ENCODE measurements at places on chromosomes 16 and 17.

DNA sequence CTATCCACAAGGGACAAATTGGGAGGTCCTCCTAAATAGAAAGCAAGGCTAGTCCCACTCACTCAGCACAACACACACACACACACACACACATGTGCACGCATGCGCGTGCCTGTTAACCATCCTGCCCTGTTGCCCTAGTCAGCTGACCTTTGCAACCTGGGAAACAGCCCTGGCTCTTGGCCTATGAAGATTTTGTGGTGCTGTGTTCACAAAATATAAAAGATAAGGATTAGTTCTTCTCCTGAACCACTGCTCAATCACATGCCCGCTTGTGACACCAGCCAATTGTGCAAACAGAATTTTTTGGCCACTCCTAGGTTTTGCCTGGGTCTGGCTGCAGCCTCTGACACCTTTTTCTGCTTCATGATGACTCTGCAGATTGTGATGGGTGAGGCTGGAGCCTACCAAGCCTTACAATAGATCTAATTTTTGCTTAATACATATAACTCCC lies 3.3 kb upstream of the CES1 start:
- no peaks in the 10 kb centered on the region for H3K4me1 ChIP-seq
- H3K4me3 ChIP-seq, result no peak overlapping the region
- H3K27ac ChIP-seq, result no peak overlapping the region
- DNase-seq, result no peak
- no peaks in the 10 kb centered on the region for H3K27me3 ChIP-seq
- no peaks in the 10 kb centered on the region for H3K36me3 ChIP-seq

- H3K4me1 ChIP-seq, result no peaks in the 10 kb centered on the region
- no peak overlapping the region for H3K27ac ChIP-seq
- H3K36me3 ChIP-seq, result no peaks in the 10 kb centered on the region
- DNase-seq, result no peak
- H3K27me3 ChIP-seq, result no peaks in the 10 kb centered on the region
These were observed 442.6 kb upstream of the HSBP1 start for GRCh38 chr16:83365166-83365565.

DNA sequence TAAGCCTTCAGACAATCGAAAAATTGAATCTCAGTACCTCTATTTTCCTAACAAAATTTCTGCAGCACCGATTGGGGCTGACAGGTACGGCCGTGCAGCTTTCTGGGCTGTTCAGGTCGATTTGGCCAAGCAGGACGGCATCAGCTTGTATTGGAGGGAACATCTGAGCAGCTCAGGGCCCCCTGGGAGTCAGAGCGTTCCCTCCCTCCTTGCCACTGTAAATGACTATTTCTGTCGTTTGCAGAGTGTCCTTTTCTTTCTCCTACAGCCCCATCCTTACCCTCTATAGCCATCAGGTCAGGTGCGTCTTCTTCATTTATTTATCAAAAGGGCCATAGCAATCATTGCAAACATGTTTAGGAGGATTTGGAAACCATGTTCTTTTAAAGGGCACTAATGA lies 731.1 kb downstream of the WWOX start:
- H3K27me3 ChIP-seq, result no peaks in the 10 kb centered on the region
- DNase-seq, result no peak
- H3K27ac ChIP-seq, result no peak overlapping the region
- H3K4me3 ChIP-seq, result no peak overlapping the region
- H3K4me1 ChIP-seq, result no peaks in the 10 kb centered on the region

- no peak overlapping the region for H3K4me3 ChIP-seq
- peaks cover 33% of the 10 kb centered on the region for H3K36me3 ChIP-seq
- H3K4me1 ChIP-seq, result peaks cover 18% of the 10 kb centered on the region
- H3K27ac ChIP-seq, result no peak overlapping the region
- no peaks in the 10 kb centered on the region for H3K27me3 ChIP-seq
- DNase-seq, result no peak
These were observed 3.3 kb downstream of the AXIN1 start for GRCh38 chr16:349211-349610.

- no peak overlapping the region for H3K4me3 ChIP-seq
- H3K36me3 ChIP-seq, result no peaks in the 10 kb centered on the region
- H3K4me1 ChIP-seq, result 0 out of 2 replicates have a peak, but pooled peaks cover 3% of the 10 kb centered on the region
These were observed 14.2 kb upstream of the MSI2 start for GRCh38 chr17:57242148-57242547.

DNA sequence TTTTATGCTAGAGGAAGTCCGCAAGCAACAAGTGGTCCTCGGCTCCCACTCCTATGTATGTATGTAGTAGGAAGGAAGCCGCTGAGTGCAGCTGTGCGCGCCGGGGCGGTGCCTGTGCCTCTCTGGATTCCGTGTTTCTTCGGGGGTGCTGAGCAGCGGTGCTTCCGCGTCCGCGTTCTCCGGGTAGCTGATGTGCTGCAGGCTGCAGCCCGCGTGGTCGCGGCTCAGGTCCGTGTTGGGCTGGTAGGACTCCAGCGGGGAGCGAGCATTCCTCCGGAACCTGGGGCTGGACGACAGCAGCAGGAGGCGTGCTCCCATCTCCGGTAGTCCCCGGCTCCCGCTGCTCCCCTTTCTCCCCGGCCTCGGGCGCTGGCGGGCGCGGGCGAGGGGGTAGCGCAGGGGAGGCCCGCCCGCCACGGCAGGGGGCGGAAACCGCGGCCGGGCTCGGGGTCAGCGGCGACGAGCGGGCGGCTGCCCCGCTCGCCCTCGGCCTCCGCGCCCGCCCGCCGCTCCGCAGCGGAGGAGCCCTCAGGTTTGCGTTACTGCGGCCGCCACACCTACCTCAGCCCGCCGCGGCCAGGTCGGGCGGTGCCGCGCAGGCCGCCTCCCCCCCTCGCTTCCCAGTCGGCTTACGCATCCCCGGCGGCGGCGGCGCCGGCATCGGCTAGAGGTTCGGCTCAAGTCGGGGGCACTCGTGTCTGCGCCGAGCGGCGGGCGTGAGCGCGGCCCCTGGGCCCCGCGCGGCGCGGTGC lies 487 bp downstream of the C17orf67 start:
- H3K27ac ChIP-seq, result peak overlapping the region; percentile 65
- no peaks in the 10 kb centered on the region for H3K27me3 ChIP-seq
- DNase-seq, result peak; percentile 65

GRCh38 chr17:44786551-44787081 lies 27.8 kb downstream of the ADAM11 start:
- no peak for DNase-seq
- H3K27ac ChIP-seq, result no peak overlapping the region

DNA sequence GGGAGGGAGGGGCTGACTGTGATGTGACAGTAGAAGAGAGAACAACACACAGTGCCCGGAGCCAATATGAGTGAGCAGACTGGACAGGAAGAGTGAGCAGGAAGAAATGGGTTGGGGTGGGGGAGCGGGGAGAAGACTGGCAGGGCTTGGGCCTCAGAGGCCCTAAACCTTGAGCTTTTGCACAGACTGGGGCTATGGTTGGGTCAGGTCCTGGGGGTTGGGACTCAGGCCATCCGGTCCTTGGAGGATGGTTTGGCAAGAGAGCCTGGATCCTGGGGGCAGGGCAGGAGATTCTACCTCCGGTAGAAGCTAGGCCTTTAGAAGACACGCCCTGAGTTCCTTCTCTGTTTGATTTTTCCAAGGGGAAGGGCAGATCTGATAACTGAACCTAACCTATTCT lies 1.1 kb downstream of the CAMTA2 start:
- H3K4me3 ChIP-seq, result peak overlapping the region; percentile 60
- peaks cover 58% of the 10 kb centered on the region for H3K4me1 ChIP-seq
- H3K27ac ChIP-seq, result peak overlapping the region; percentile 52
- peaks cover 35% of the 10 kb centered on the region for H3K36me3 ChIP-seq
- no peaks in the 10 kb centered on the region for H3K27me3 ChIP-seq
- DNase-seq, result peak; percentile 25

DNA sequence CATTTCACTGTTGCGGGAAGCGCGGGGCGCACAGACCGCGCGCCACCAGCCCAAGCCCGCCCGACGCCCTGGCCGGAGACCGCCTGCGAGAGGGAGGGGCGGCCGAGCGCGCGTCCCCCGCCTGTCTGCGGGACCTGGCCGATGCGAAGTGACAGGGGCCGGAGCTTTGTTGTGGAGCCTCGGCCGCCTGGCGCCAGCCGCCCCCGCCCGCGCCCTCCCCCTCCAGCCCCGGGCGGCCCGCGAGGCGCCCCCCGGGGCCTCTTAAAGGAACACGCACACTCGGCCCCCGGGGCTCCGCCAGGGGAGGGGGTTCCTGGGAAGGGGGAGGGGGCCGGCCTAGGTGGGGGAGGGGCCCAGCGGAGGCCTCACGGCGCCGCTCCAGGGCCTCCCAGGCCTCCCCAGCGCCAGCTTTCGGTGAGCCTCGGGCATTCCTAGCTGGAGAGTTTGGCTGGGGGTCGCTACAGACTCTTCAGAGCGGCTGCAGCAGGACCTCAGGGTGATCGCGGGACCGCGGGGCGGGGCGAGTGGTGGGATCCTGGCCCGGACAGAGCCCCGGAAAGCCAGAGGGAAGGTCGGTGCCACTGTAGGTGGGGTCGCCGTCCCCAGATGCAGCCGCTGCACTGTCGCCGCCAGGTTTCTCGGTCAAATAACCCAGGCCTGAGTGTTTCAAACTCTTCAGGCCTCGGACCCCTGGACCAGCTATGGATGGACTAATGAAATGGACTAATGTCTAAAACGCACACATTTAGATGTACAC lies 2.4 kb upstream of the TBX2 start:
- DNase-seq, result no peak
- peak overlapping the region; percentile 36 for H3K4me3 ChIP-seq
- peaks cover 17% of the 10 kb centered on the region for H3K36me3 ChIP-seq
- peaks cover 38% of the 10 kb centered on the region for H3K4me1 ChIP-seq
- no peaks in the 10 kb centered on the region for H3K27me3 ChIP-seq

DNA sequence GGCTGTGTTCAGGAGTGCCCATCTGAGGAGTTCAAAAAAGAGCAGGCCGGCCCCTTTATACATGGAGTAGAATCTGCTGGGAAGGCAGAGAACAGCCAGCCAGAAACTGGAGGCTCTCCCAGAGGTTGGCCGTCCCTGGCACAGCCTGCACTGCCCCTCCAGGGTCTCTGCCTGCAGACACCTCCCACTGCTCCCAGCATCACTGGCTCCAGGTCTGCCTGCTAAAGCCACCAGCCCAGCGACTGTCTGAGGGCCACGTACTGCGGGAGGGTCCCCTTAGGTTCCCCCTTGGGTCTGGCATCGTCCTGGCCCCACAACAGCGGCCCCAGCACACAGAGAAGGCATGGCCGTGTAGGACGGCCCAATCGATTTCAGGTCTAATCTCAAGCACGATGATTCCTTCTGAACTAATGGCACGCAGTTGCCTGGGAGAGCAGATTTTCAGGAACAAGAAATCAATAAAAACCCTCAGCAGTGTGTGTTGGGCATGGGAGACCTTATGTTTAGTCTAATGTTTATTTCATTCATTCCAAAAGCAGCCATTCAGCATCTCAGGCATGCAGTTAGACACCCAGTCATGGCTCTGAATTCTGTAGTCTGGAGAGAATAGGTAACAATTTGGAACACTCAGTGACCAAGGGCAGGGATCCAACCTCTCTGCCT lies 95.6 kb downstream of the PGS1 start:
- no peak for DNase-seq
- no peaks in the 10 kb centered on the region for H3K27me3 ChIP-seq
- no peaks in the 10 kb centered on the region for H3K36me3 ChIP-seq
- no peak overlapping the region for H3K4me3 ChIP-seq
- H3K4me1 ChIP-seq, result no peaks in the 10 kb centered on the region

GRCh38 chr16:30446203-30446595 lies 525 bp upstream of the SEPHS2 start:
- peak overlapping the region; percentile 77 for H3K4me3 ChIP-seq
- DNase-seq, result no peak
- H3K27ac ChIP-seq, result peak overlapping the region; percentile 95

DNA sequence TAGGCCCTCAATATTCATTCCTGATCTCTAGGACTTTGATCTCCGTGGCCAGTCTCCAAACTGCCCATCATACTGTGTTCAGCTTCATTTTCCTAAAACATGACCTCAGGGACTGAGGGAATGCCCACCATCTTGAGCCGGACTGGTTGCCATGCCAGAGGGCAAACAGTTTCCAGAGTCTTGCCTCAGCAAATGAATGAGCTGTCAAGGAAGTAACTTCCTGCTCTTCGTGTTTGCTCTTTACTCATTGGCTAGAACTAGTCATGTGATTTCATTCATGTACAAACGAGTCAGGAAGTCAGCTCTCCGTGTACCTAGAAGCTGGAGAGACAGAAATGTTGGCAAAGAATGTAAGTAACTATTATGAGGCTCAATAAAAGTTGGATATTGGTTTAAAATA lies 50.2 kb downstream of the ANKFN1 start:
- no peaks in the 10 kb centered on the region for H3K36me3 ChIP-seq
- H3K4me1 ChIP-seq, result peaks cover 2% of the 10 kb centered on the region
- no peak overlapping the region for H3K4me3 ChIP-seq

DNA sequence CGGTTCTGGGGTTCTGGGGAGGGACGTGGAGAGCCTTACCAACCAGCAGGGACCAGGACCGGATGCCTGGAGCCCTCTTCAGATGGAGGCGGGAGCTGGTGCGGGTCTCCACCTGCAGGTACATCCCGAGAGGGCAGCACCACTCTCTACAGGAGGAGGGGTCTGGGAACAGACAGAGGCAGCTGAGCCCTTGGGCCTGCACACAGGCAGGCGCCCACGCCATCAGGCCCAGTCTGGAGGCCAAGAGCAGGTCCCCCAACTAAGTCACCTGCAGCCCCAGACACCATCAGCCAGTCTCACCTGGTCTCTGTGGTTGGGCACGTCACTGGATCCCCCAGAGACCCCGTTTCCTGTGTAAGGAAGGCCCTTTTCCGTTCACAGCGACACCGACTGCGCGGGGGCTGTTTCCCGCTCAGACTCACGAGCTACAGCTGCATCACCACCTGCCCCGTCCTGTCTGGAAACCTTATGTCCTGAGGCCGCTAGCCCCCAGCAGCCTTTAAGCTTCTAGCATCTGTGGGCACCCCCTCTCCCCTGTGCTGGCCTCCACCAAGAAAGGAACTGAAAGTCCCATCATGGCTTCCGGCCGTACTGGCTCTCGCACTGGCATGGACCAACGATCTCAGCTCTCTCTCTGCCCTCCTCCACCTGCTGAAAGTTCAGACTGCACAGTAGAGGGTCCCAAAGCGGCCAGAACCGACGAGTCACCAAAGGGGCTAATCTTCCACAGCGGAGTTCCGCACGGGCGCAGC lies 1.2 kb downstream of the CYBC1 start:
- H3K4me3 ChIP-seq, result peak overlapping the region; percentile 99
- peaks cover 43% of the 10 kb centered on the region for H3K36me3 ChIP-seq
- H3K27me3 ChIP-seq, result no peaks in the 10 kb centered on the region
- H3K27ac ChIP-seq, result no peak overlapping the region

- DNase-seq, result peak; percentile 39
- H3K27ac ChIP-seq, result no peak within 1 kb of the TSS
- H3K4me1 ChIP-seq, result no peaks in the 10 kb centered on the region
- H3K36me3 ChIP-seq, result peaks cover 4% of the 10 kb centered on the region
- no peak within 1 kb of the TSS for H3K4me3 ChIP-seq
These were observed at the start of gene LASP1NB for GRCh38 chr17:38925263-38925995. LASP1NB (plus strand) TSS chr17:38925614.

GRCh38 chr16:8795091-8795490 lies 2.3 kb downstream of the TMEM186 start:
- peaks cover 12% of the 10 kb centered on the region for H3K4me1 ChIP-seq
- no peak for DNase-seq
- no peak overlapping the region for H3K4me3 ChIP-seq
- peaks cover 24% of the 10 kb centered on the region for H3K36me3 ChIP-seq

DNA sequence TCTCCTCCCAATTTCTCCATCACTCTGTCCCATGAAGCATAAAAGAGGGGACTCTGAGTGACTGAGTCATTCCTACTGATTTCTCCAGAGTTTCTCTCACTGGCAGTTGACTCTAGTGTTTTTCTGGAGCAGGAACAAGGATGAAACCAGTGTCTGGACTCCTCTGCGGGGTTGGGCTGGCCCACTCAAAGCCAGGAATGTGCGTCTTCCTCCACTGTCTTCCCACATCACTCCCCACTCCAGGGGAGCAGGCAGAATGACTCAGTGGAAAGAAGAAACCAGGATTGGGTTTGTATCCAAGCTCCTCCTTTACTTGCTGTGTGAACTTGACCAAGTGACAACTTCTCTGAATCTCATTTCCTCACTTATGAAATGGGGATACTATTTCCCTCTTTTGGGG lies 497.5 kb upstream of the SALL1 start:
- H3K4me3 ChIP-seq, result no peak overlapping the region
- H3K27ac ChIP-seq, result no peak overlapping the region
- H3K27me3 ChIP-seq, result no peaks in the 10 kb centered on the region
- DNase-seq, result no peak
- H3K36me3 ChIP-seq, result no peaks in the 10 kb centered on the region
